IPS DF 6.9 (cell line): ENCODE measurements at places on chromosomes 13 and 19.
A peak's percentile ranks its signal among the peaks of the same experiment; 100 is the strongest.

- H3K4me3 ChIP-seq: no peak overlapping the region
- H3K4me1 ChIP-seq: peaks cover 6% of the 10 kb centered on the region
- peaks cover 7% of the 10 kb centered on the region; the same call in 1 of the 2 replicates for H3K36me3 ChIP-seq
- H3K27me3 ChIP-seq: no peaks in the 10 kb centered on the region
- no peak for DNase-seq
Observed at GRCh38 chr19:42246143-42246921, 3.9 kb upstream of the GSK3A start.

DNA sequence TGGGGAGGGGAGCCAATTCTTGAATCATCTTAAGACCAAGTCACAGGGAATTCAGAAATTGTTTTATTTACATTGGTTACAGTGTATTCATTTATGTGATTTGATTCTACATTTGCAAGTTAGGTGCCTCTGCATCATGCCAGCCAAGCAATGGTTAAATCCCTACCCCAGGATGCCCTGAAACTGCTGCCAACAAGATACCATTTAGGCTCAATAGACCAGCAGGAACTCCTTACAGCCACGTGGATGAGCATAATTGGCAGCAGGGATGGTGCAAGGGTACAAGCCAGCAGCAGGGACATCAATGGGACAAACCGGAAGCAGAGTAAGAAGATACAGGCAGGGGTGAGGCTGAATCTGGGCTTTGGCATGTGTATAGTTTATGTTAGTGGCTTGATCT is 72.4 kb upstream of the NBEA start:
- DNase-seq: no peak
- H3K4me1 ChIP-seq: 0 out of 2 replicates have a peak, but pooled peaks cover 1% of the 10 kb centered on the region
- H3K4me3 ChIP-seq: no peak overlapping the region
- H3K36me3 ChIP-seq: no peaks in the 10 kb centered on the region
- no peaks in the 10 kb centered on the region for H3K27me3 ChIP-seq

DNA sequence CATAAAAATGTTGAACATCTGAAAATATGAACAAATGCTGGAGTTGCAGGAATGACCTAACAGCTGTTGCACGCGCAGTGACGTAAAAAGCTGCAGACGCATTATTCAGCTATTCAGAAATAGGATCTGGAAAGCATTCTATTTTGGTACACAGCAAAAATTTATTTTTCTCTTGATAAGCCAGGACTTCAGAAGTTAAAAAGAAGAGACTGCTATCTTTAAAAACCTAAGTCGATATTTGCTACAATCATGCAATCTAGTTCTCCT is 36.9 kb upstream of the STARD13 start:
- H3K27me3 ChIP-seq: no peaks in the 10 kb centered on the region; the same call in 1 of the 2 replicates
- no peaks in the 10 kb centered on the region for H3K4me1 ChIP-seq
- no peak for DNase-seq
- H3K4me3 ChIP-seq: no peak overlapping the region

- no peak overlapping the region for H3K4me3 ChIP-seq
- DNase-seq: peak; percentile 72
- H3K36me3 ChIP-seq: no peaks in the 10 kb centered on the region
- H3K4me1 ChIP-seq: no peaks in the 10 kb centered on the region
- H3K27me3 ChIP-seq: no peaks in the 10 kb centered on the region
Observed at GRCh38 chr19:35879770-35880317, 11.5 kb downstream of the APLP1 start.

DNA sequence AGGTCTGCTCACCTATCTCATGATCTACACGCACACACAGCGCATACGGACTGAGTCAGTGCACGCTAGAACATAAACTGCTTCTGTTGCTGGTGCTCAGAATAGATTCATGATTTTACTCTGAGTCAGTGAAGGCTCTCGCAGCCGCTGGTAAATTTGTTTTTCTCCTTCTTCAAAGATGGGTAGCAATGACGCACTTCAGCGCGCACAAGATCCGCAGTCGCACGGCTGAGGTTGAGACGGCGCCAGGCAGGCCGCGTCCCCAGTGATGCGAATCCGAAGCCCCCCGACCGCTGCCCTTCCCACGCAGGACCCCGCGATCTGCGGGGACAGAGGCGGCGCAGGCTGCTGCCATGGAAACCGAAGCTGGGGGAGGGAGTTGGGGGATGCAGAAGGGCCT is 103.7 kb upstream of the USP29 start:
- no peaks in the 10 kb centered on the region for H3K4me1 ChIP-seq
- H3K36me3 ChIP-seq: no peaks in the 10 kb centered on the region
- no peaks in the 10 kb centered on the region for H3K27me3 ChIP-seq
- no peak overlapping the region for H3K27ac ChIP-seq
- H3K4me3 ChIP-seq: no peak overlapping the region

- H3K36me3 ChIP-seq: peaks cover 57% of the 10 kb centered on the region
- no peaks in the 10 kb centered on the region for H3K4me1 ChIP-seq
- no peak overlapping the region for H3K4me3 ChIP-seq
- no peak overlapping the region for H3K27ac ChIP-seq
- no peaks in the 10 kb centered on the region for H3K27me3 ChIP-seq
- DNase-seq: no peak
Observed at GRCh38 chr19:5925830-5926427, 11.9 kb downstream of the CAPS start.

DNA sequence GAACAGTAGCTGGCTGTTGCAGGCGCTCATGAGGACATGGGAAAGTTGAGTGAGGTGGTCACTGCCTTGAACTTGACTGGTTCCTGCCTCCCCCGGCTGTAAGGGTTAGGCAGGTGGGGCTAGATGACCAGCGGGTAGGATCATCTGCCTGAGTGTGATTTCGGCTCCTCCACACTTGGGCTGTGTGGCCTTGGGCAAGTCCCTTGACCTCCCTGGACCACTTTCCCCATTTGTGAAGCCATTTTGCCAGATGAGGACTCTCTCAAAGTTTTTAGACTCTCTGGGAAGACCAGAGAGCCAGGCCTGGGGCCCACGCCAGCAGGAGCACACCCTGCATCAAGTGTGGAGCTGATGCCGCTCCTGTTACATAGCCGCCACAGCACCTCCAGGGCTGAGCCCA is 9.5 kb downstream of the PPP1R37 start:
- H3K27me3 ChIP-seq: no peaks in the 10 kb centered on the region
- H3K4me1 ChIP-seq: peaks cover 6% of the 10 kb centered on the region
- H3K4me3 ChIP-seq: no peak overlapping the region
- no peaks in the 10 kb centered on the region for H3K36me3 ChIP-seq

DNA sequence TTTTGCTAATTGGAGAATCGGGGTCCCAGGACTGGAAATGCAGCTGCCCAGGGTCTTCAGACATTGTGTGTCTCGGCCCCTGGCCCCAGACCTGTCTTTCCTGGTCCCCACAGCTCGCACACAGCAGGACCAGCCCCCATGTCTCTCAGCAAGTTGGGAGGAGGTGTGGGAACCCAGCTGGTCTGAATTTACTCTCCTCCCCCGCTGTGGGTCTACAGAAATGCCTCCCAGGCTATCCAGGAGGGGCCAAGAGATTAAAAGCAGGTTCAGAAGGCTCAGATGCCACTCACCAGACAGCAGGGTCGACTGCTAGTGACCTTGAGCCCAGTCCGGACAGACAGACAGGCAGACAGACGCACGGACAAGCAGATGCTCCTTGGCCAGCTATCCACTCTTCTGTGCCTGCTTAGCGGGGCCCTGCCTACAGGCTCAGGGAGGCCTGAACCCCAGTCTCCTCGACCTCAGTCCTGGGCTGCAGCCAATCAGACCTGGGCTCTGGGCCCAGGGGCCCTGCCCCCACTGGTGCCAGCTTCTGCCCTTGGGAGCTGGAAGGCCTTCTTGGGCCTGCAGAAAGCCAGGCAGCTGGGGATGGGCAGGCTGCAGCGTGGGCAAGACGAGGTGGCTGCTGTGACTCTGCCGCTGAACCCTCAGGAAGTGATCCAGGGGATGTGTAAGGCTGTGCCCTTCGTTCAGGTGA is at the start of gene DAND5:
TSS of gene DAND5 (plus strand) at position 285 of the 697 bp plus-strand sequence. CDS start at position 370, 85 bp downstream.
- H3K27ac ChIP-seq: no peak within 1 kb of the TSS
- no peak for DNase-seq
- H3K4me1 ChIP-seq: no peaks in the 10 kb centered on the region
- H3K27me3 ChIP-seq: no peaks in the 10 kb centered on the region
- no peaks in the 10 kb centered on the region for H3K36me3 ChIP-seq

- H3K36me3 ChIP-seq: no peaks in the 10 kb centered on the region
- no peak for DNase-seq
- no peak overlapping the region for H3K4me3 ChIP-seq
- H3K4me1 ChIP-seq: no peaks in the 10 kb centered on the region
Observed at GRCh38 chr19:30663611-30664174, 291.5 kb downstream of the ZNF536 start.

DNA sequence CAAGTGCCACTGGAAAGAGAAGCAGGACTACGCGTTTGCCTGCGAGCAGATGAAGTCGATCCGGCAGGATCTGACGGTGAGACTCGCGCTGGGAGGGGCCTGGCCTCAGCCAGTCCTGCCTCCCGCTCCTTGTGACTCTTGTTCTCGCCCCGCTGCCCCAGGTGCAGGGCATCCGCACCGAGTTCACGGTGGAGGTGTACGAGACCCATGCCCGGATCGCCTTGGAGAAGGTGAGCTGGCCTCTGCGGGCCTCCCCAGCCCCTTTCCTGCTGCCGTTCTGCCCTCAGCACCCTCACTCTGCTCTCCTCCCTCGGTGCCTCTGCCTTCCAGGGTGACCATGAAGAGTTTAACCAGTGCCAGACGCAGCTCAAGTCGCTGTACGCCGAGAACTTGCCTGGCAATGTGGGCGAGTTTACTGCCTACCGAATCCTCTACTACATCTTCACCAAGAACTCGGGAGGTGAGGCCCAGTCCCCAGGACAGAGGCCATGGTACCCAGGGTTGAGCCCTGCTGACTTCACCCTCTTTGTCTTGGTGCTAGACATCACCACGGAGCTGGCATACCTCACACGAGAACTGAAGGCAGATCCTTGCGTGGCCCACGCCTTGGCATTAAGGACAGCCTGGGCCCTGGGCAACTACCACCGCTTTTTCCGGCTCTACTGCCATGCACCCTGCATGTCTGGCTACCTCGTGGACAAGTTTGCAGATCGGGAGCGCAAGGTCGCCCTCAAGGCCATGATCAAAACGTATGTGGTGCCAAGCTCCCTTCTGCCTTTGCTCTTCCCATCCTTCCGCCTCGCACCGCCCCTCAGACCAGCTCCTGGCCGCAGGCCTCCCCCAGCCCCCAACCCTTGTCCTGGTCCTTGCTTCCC is 5.6 kb downstream of the LENG9 start:
- DNase-seq: no peak
- H3K27me3 ChIP-seq: no peaks in the 10 kb centered on the region
- H3K36me3 ChIP-seq: peaks cover 69% of the 10 kb centered on the region

- no peaks in the 10 kb centered on the region for H3K36me3 ChIP-seq
- H3K4me3 ChIP-seq: no peak overlapping the region
- no peaks in the 10 kb centered on the region for H3K4me1 ChIP-seq
- no peaks in the 10 kb centered on the region for H3K27me3 ChIP-seq
- no peak for DNase-seq
Observed at GRCh38 chr13:64958106-64958505, 2272.0 kb downstream of the PCDH9 start.

DNA sequence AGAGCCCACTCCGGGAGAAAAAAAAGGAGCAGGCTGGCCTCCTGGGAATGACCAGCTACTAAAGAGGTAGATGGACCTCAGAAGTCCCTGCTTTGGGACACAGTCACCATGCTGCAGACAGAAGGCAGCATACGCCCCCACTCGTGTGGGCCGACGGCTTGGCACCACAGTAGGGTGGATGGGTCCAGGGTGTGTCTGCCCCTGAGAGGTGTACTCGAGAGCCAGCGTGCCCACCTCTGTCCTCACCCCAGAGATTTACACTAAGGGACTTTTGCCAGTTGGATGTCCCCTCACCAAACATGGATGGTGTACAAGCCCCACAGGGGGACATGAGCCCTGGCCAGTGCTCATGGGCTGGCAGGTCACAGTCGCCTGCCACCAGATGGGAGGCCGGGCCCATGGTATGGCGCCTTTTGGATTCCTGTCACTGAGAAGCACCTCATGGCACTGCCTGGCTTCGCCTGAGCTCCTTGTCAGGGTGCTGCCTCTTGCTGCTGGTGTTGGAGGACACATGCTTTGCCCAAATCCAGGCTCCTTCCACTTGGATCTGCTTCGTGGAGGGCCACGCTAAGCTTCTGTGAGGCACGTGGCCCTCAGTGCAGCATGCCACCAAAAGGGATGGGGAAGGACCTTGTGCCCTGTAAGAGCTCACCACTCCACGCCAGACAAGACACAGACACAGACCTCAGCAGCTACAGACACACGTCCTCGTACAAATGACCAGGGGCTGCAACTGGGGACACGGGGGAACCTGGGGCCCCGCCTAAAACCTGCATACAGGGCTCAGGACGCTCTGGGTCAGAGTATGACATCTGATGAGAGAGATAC is 13.3 kb upstream of the EPHX3 start:
- no peaks in the 10 kb centered on the region; the same call in 1 of the 2 replicates for H3K4me1 ChIP-seq
- H3K27ac ChIP-seq: no peak overlapping the region
- peaks cover 47% of the 10 kb centered on the region for H3K36me3 ChIP-seq
- H3K27me3 ChIP-seq: no peaks in the 10 kb centered on the region

DNA sequence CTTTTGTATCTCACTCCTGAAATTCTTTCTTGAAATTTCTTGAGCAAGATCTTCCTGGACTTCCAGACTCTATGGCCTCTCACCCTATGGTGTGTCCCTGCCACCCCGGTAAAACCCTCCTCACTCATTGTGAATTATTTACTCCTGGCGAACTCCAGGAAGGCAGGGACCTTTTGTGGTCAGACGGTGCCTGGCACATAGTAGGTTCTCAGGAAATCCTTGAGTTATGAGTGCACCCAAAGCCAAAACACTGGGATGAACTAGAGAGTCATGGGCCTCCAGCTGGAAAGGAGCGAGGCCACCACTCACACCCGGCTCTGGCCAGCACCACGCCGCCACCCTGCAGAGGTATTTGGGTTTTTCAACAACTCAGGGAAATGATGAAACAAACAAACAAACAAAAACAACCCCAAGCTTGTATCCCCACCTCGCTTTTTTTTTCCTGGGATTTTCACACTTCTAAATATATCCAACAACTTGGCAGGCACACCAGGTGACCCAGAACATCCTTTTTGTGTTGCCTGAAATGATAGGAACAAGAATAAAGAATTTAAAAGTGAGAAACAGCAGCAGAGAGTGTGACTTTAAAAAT is 11.2 kb downstream of the HPN start:
- H3K4me1 ChIP-seq: no peaks in the 10 kb centered on the region; the same call in 1 of the 2 replicates
- H3K4me3 ChIP-seq: no peak overlapping the region
- H3K36me3 ChIP-seq: no peaks in the 10 kb centered on the region
- H3K27ac ChIP-seq: no peak overlapping the region

GRCh38 chr13:86906127-86906874 is 764.9 kb upstream of the SLITRK5 start:
- no peaks in the 10 kb centered on the region for H3K27me3 ChIP-seq
- H3K4me3 ChIP-seq: no peak overlapping the region
- no peaks in the 10 kb centered on the region for H3K36me3 ChIP-seq
- no peak for DNase-seq
- no peak overlapping the region for H3K27ac ChIP-seq

- no peak overlapping the region for H3K4me3 ChIP-seq
- no peaks in the 10 kb centered on the region for H3K27me3 ChIP-seq
- no peaks in the 10 kb centered on the region for H3K4me1 ChIP-seq
- no peak overlapping the region for H3K27ac ChIP-seq
- H3K36me3 ChIP-seq: no peaks in the 10 kb centered on the region
- no peak for DNase-seq
Observed at GRCh38 chr13:76641056-76641455, 245.1 kb downstream of the KCTD12 start.

- no peak overlapping the region for H3K4me3 ChIP-seq
- H3K36me3 ChIP-seq: no peaks in the 10 kb centered on the region
- DNase-seq: no peak
- peaks cover 5% of the 10 kb centered on the region for H3K4me1 ChIP-seq
Observed at GRCh38 chr13:27355894-27356293, 68.5 kb upstream of the GTF3A start.

GRCh38 chr19:43623889-43624670 is 4.7 kb upstream of the ZNF428 start:
- no peak overlapping the region for H3K4me3 ChIP-seq
- no peak for DNase-seq
- H3K4me1 ChIP-seq: peaks cover 4% of the 10 kb centered on the region; the same call in 1 of the 2 replicates
- H3K27me3 ChIP-seq: no peaks in the 10 kb centered on the region
- H3K36me3 ChIP-seq: no peaks in the 10 kb centered on the region
- H3K27ac ChIP-seq: no peak overlapping the region
